ENCODE measurements at places on chromosomes 5 and 9. TPM values are rescaled to one million over a fixed set of nuclear protein-coding genes. Genes with fewer than 3 reads are reported as not detected.

- no peak for DNase-seq
These were observed 616 bp upstream of the TSPAN17 start for GRCh38 chr5:176646707-176647029.

GRCh38 chr9:95188459-95188858 is 129.1 kb downstream of the FANCC start:
- no peak for DNase-seq

DNA sequence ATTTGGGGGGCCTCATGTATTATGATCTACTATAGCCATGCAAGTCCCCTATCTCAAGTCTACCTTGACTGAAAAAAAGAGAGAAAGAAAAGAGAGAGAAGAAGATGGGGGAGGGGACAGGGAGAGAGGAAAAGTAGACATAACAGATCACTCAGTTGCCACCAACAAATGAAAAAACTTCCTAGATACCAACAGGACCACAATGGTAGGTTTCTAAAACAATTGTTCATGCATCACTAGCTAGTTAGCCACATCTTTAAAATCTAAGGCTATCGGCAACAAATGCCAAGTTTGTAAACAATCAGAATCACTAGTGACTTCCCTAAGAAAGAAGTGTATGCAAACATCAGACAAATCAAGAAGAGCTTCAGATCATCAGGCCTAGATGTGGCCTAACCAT is 328.2 kb downstream of the BNC2 start:
- no peak for DNase-seq

Gene CD180
- total RNA-seq, result 0.48 TPM

Gene MLLT3
- 13.3 TPM for total RNA-seq

Gene TAF11L10
- total RNA-seq, result not detected

Gene SPAAR
- total RNA-seq, result 4.0 TPM

Gene IL13
- total RNA-seq, result not detected

Measured in cardiac septum (tissue), 1 donor.